CD4-positive, alpha-beta memory T cell (primary cell): ENCODE measurements at places on chromosomes 4 and X. TPM values are rescaled to one million over a fixed set of nuclear protein-coding genes. Genes with fewer than 3 reads are reported as not detected.

The FRMPD4 gene
- total RNA-seq: not detected

The ING2 gene
- 8.9 TPM for total RNA-seq

- no peak for DNase-seq
Measured at GRCh38 chrX:154495472-154495922, 5.1 kb upstream of the SLC10A3 start.

- no peak for DNase-seq
Measured at GRCh38 chrX:124555036-124555595, 208.8 kb downstream of the SH2D1A start.

GRCh38 chr4:636628-637159, 11.3 kb downstream of the PDE6B start:
- DNase-seq: no peak

DNA sequence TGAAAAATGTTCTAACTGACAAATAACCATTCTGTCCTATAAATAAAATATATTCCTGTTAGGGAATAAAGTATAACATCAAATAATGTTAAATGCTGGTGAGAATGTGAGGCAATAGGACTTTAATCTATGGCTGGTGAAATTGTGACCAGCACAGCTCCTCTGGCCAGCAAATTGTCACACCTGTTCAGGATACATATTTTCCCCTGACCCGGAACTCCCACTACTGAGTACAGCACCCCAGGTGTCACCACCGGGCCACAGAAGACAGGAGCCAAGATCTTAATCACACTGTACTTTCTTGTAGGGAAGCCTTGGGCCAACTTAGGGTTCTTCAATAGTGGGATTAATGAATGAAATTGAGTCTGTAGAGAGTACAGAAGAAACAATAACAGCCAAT, 33.2 kb downstream of the C4orf33 start:
- no peak for DNase-seq

DNA sequence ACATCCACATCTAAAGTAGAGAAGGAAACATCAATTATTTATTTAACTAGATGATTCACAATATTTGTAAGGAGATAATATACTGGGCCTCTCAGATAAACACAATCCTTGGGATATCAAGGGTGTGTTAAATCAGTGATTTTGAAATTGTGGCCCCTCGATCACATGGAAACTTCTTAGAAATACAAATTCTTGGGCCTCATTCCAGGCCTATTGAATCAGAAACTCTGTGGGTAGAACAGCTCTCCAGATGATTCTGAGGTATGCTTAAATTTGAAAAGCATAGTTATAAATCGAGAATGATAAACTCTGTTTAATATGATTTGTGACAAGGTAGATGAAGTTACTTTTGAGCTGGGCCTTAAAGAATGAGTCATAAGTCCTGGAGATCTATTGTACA, 64.3 kb upstream of the GPR174 start:
- no peak for DNase-seq
